ENCODE measurements at places on chromosomes 1 and 21.

GRCh38 chr21:37668462-37669239 lies 247.6 kb downstream of the KCNJ6 start:
- DNase-seq = no peak

DNA sequence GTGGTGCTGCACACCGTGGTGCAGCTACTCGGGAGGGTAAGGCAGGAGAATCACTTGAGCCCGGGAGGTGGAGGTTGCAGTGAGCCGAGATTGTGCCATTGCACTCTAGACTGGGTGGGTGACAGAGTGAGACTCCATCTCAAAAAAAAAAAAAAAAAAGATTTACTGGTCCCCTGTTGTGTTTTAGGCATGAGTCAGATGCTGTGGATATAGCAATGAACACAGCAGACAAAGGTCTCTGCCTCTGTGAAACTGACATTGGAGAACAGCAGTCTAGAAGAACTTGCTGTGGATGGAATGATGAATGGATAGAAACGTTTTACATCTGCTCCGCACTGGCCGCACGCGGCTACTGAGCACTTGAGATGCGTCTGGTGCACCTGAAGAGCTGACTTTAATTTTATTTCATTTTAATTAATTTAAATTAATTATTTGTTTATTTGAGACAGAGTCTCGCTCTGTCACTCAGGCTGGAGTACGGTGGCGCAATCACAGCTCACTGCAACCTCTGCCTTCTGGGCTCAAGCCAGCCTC lies 24.5 kb upstream of the EPHA2 start:
- DNase-seq = no peak

- no peak for DNase-seq
Observed at GRCh38 chr1:87017998-87018672, 103.7 kb downstream of the HS2ST1 start.

GRCh38 chr1:200776949-200777348 lies 38.3 kb downstream of the CAMSAP2 start:
- no peak for DNase-seq

- DNase-seq = no peak
Observed at GRCh38 chr1:89269277-89269676, 3.4 kb downstream of the GBP5 start.

- no peak for DNase-seq
Observed at GRCh38 chr1:234710381-234710780, 100.4 kb upstream of the IRF2BP2 start.

- no peak for DNase-seq
Observed at GRCh38 chr1:53503433-53504217, 44.4 kb downstream of the DMRTB1 start.

- no peak for DNase-seq
Observed at GRCh38 chr1:29519788-29520110, 283.4 kb downstream of the PTPRU start.

DNA sequence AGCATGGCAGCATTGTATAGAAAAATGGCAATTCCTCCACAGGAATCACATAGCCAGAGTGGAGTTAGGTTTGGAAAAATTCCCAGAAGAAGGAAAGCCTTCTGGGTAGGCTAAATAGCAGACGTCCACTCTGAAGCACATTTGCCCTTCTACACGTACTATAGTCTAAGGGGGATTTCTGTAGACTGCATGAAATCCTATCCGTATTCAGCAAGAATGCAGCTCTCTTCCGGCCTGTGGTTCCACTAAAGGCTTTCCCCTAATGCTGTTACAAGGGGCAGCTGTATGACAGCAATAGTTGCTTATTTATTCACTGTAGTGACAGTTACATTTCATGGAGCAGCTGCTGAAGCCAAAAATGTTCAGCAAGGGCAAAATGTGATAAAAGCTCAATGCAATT lies 263.6 kb downstream of the RWDD3 start:
- DNase-seq = no peak

DNA sequence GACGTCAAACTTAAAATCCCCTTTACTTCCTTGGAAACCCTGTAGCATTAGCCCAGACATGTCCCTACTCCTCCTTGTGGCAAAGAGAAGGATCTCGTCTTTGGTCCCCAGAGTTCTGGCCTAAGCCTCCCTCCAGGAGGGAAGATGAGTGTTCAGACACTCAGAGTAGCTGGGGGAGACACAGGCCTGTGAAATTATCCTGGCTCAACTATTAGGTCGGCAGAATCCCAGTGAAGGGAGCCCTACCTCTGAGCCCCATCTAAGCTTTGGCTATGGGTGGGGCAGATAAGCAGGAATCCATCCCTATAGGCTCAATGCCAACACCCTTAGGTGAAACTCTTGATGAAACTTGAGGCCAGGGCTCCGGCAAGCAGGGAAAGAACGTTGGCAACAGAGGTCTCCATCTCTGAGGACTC lies 1.7 kb upstream of the SFN start:
- DNase-seq = peak; percentile 42

- DNase-seq = peak; percentile 16
Observed at GRCh38 chr1:159122005-159122621, 45.5 kb upstream of the AIM2 start.

DNA sequence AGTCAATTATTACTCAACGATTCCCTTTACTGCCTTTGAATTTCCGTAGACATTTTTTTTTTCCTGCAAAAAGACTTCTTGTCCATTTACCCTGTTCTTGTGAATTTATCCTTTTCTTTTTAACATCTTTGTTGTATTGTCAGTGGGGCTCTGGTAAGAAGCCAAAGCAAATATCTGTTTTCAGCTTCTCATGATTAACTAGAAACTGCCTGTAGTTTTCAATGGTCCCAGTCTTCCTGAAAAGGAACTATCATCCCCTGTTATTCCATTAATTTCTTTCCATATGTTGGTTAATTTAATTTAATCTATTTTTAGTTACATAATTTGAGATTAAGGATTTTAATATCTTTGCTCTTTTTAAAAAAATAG lies 28.0 kb downstream of the SH3BGR start:
- no peak for DNase-seq

GRCh38 chr1:99707535-99708142 lies 58.8 kb downstream of the FRRS1 start:
- DNase-seq = peak; percentile 62

GRCh38 chr1:107172450-107173170 lies 31.8 kb downstream of the NTNG1 start:
- no peak for DNase-seq

- no peak for DNase-seq
Observed at GRCh38 chr1:165300400-165300903, 56.1 kb downstream of the LMX1A start.

- no peak for DNase-seq
Observed at GRCh38 chr1:53696571-53696970, 42.4 kb downstream of the GLIS1 start.

GRCh38 chr1:154839691-154840090 lies 30.4 kb downstream of the KCNN3 start:
- DNase-seq = no peak

DNA sequence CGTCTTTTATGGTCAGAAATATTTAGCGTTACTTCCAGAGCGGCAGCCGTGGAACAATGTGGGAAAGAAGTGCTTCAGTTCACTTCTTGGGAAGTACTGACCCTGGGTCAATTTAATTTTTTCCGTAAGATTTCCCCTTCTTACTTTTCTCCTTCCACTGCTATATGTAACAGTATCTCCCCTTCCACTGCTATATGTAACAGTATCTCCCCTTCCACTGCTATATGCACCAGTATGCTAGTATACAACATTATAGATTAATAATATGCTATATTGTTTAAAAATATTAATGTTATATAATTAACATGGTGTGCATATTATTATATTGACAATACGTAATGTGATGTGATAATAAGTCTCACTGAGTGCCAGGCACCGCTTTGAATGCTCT lies 69.7 kb upstream of the ERG start:
- no peak for DNase-seq

DNA sequence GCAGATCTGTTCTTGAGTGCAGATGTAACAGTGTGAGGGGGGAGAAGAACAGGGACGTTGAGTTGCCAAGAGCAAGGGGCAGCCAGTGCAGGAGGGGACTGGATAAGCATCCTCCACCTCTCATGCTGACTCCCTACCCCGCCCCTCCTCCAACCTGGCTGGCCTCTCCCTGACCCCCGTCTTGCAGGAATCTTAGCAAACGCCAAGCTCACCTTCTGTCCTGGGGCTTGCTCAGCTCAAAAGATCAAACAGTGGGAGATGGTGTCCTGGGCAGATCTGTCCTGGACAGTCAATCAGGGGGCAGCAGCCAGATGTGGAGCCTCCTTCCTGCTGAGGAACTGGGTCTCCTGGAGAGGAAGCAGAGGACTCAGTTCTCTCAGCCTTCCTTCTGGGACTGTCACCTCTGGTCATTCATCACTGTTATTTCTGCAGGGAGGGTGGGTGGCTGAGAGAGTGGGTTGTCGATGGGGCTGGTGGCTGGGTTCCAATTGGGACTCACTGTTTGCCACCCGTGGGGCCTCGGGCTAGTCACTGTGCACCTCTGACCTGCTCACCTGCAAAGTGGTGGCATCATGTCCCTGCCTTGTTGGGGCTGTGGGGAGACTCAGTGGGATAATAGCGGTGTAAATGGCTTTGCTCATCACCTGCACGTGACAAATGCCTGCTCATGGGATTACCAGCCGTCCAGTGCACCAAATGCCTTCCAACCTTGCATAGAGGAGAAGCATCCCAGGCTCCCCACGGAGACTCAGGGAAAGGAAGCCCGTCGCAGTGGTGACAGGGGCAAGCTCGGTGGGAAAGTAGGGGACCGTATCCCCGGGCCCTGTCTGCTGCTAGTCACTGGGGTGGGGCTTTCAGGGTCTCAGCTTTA lies 154.4 kb downstream of the PTPRU start:
- no peak for DNase-seq

DNA sequence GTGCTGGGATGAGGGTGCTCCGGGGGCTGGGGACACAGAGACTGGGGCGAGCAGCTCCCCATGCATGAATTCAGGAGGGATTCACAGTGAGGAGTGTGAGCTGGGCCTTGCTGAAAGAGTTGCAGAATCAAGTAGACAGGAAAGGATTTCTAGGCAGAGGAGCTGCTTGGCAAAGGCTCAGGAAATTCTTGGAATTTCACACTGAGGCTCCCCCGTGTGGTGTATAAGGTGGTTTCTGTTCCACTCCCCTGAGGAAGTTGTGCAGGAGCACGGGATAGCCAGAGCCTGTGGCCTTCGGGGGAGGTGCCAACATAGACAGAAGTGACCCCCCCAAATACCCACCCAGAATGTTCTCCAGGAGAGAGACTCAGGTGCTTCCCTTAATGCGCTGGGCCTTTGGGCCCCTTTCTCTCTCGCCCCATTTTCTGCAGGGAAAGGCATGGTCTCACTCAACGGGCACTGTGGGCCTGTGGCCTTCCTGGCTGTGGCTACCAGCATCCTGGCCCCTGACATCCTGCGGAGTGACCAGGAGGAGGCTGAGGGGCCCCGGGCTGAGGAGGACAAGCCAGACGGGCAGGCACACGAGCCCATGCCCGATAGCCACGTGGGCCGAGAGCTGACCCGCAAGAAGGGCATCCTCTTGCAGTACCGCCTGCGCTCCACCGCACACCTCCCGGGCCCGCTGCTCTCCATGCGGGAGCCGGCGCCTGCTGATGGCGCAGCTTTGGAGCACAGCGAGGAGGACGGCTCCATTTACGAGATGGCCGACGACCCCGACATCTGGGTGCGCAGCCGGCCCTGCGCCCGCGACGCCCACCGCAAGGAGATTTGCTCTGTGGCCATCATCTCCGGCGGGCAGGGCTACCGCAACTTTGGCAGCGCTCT lies 58.5 kb upstream of the ACTL8 start:
- DNase-seq = peak; percentile 72

DNA sequence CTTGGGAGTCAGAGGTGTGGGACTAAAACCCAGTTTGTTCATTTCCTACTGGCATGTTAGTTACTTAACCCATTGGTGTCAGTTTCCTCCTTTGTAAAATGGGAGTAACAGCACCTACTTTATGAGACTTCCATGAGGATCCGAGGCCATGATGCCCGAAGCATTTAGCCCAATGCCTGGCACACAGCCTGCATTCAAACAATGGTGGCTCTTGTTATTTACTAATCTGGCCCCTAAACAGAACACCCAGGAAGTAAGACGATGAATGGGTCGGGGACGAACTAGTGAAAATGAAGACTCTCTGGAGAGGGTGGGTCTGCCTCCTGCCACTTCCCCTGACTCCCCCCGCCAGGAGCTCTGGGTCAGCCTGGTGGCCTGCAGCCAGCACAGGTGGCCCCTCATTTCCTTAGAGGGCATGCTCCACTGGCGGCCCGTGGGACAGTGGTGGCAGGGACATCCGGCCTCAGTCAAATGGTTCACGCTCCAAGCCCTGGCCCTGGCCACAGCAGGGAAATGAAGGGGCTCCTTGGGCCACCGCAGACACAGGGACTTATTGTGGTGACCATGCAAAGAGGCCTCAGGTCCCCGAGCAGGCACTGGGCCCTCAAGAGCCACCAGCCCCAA lies 9.5 kb upstream of the TAS1R2 start:
- DNase-seq = no peak

- DNase-seq = no peak
Observed at GRCh38 chr1:170369417-170369816, 162.5 kb upstream of the GORAB start.

DNA sequence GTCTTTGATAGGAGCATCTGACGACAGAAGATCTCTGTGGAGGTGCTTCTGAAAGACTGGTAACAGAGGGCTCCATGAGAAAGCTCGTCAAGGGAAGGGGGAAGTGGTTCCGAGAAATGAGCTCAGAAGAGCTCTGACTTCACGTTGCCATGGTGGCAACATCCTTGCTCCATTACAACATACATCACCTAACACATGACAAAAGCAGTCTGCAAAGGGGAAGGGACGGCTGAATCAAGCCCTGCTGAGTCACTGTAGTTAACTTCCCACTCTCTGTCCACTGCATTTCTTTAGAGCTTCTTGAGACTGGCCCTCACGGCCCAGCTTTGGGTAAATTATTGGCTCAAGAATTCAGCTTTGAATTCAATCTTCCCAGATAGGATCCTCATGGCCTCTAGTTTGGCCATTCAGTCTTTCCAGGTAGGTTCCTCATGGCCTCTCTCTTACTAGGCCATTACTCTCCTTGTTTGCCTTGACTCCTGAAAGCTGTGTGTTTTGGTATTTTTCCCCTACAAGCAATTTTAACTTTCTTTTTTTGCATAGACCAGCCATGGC lies 88.0 kb upstream of the ZNF648 start:
- DNase-seq = no peak

DNA sequence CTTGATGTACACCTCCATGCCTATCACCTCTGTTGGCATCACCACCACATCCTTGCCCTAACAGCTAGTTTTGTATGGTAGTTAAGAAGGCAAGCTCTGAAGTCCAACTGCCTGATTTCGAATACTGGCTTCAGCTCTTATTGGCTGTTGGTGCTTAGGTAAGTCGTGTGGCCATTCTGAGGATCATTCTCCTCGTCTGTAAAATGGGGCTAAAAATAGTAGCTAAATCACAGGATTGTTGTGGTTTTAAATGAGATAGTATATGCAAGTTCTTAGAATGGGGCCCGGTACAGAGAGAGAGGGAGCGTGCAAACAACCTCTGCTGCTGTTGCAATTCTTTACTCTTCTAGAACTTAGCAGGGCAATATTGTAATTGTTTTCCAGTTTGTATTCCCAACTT lies 20.8 kb upstream of the SPOCD1 start:
- DNase-seq = no peak

- DNase-seq = no peak
Observed at GRCh38 chr1:246001837-246002230, 505.2 kb downstream of the SMYD3 start.

GRCh38 chr1:200951016-200951415 lies 56.3 kb downstream of the INAVA start:
- no peak for DNase-seq

Data from ACHN (cell line).